ENCODE measurements at places on chromosomes 4 and X. TPM values are rescaled to one million over a fixed set of nuclear protein-coding genes. Genes with fewer than 3 reads are reported as not detected.
A peak's percentile ranks its signal among the peaks of the same experiment; 100 is the strongest.

DNA sequence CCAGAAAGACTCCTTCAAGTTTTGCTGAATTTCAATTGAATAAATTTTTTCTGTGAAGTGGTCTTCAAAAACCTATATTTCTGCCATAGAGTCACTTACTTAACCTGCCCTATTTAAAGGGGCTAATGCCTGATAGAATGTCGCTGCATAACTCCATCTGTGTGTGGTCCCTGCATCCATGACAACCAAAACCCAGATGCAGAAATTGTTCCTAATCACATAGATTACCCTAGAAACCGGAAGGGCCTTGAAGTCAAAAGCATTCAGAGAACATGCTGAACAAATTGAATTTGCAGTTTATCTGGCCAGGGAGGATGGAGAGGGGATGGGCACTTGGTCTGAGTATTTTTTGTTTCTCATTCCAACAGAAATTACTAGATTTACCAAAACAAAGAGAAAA, 1.5 kb upstream of the PARM1 start:
- DNase-seq: no peak

DNA sequence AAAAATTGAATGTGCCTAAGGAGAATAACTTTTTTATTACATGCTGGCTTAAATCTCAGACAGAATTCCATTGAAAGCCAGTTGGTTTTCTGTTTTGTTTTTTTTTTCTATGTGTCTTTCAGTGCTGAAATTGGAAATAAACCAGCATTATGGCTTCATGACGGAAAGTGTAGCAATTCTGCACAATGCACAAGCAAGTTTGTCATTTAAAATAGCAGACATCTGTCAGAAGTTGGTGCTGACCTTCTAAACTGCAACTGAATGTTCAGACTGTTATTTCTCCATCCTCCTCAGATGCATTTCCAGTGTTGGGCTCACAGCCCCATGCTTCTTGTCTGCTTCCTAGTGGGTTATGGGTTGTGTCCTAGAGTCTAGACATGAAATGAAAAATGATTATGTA, 107.2 kb upstream of the LIMCH1 start:
- peak; percentile 31 for DNase-seq

DNA sequence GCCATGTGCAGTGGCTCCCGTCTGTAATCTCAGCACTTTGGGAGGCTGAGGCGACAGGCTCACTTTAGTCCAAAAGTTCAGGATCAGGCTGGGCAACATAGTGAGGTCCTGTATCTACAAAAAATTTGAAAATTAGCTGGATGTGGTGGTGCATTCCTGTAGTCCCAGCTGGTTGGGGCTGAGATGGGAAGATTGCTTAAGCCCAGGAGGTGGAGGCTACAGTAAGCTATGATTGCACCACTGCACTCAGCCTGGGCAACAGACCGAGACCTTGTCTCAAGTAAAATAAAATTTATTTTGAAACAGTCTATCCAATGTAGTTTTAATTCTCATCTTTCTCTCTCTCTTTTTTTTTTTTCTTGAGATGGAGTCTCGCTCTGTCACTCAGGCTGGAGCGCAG, 21.1 kb downstream of the RBM10 start:
- peak; percentile 46 for DNase-seq

- DNase-seq: no peak
Measured at GRCh38 chrX:81900522-81900921, 698.6 kb downstream of the SH3BGRL start.

DNA sequence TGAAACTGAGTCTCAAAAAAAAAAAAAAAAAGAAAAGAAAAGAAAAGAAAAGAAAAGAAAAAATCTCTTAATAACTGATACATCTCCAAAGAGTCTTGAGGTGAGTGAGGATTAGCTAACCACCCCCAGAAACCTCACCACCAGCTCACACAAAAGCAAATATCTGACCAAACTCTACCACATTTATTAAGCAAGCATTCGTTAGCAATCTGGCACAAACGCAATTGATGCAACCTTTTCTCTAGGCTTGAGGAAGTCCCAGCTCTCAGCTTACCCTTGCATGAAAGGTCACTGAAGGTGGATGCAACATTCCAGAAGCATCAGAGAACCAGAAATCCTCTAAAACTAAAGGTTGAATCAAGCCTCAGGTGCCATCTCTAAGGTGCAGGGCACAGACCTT, 231.9 kb upstream of the BCOR start:
- DNase-seq: no peak

DNA sequence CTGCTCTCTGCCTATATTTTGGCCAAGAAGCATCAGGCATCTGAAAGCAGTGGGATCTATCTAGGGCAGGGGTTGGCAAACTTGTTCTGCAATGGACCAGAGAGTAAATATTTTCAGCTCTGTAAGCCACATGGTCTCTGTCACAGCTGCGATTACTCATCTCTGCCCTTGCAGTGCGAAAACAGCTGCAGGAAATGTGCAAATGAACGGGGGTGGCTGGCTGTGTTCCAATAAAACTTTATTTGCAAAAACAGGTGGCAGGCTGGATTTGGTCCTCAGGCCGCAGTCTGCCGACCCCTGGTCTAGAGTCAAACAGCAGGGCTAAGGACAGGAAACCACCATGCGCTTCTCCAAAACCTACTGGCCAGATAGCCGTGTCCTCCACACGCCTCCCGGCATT, 48.6 kb downstream of the ACOX3 start:
- DNase-seq: peak; percentile 87

DNA sequence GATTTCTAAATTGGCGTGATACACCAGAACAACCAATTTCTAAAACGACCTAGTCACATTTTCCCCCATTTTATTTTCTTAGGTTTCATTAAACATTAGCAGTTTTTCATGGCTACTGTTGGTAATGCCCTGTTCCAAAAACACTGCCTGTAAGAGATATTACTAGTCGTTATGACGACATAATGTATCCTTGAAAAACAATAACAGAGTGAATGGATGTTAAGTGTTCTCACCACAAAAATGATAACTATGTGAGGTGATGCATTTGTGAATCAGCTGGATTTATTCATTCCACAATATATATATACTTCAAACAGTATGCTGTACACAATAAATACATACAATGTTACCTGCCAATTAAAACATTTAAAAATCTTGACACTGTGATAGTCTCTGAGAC, 1147.6 kb upstream of the PCDH10 start:
- DNase-seq: peak; percentile 0

DNA sequence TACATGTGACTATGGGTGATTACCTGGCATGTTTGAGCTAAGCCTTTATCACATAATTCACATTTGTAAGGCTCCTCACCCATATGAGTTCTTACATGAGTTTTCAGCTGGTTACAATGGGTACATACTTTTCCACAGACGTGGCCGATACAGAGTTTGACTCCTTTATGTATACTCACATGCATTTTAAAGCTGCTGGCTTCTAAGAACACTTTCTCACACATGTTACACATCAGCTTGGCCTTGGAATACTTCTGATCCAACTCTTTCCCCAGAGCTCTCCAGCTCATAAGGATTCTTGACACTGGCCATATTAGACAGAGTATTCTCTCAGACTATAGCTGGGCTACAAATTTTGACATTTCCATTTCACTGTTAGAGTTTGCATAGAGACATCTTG, 66.3 kb downstream of the TAB3 start:
- DNase-seq: peak; percentile 23

DNA sequence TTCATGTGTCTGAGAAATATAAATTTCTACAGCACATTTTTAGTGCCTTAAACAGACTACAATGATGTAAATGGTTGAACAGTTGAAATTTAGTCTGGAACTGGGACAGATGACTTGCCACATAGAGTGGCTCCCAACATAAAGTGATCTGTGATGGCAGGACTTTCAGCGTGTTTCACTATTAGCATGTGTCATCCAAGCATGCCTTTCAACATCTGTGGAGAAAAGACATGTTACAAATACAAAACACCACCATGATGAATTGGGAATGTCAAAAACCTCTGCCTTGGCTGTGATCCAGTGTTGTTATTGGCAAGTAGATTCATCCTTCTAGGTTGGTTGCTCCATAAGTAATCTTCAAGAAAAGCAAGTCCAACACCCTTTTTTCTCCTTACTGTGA, 348.7 kb downstream of the MAPK10 start:
- DNase-seq: peak; percentile 94

DNA sequence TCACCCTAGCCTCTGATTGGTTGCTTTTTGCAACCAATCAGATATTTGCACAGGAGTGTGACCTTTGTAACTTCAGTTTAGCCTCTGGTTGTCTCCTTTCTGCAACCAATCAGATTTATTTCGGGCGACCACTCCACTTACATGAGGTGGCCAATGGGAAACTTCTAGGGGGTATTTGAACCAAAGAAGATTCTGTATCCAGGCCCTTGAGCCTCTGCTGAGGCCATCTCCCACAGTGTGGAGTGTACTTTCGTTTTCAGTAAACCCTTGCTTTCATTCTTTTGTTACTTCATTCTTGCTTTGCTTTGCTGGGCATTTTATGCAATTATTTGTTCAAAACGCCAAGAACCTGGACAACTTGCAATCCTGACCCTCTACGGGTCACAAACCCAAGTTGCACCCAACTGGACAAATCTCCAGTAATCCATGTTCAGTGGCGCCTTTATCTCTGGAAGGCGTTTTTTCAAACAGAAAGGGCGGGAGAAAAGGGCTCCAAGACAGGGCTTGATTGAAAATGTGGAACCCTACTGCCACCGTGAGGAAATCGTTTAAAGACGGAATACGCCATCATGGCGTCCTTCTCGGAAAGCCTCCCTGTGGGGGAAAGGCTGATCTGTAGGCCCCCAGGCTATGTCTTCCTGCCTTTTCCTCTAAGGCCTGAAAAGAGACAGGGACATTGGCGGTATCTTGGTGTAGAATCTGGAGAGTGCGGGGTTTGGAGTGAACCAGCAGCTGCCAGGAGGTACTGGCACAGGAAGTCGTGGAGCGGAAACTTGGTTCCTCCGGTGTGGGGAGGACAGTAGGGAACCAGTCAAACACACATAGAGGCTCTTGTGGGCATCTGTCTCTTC, 184.6 kb downstream of the OR13H1 start:
- DNase-seq: no peak

- DNase-seq: no peak
Measured at GRCh38 chr4:189826657-189827056, 114.0 kb upstream of the FRG1 start.

DNA sequence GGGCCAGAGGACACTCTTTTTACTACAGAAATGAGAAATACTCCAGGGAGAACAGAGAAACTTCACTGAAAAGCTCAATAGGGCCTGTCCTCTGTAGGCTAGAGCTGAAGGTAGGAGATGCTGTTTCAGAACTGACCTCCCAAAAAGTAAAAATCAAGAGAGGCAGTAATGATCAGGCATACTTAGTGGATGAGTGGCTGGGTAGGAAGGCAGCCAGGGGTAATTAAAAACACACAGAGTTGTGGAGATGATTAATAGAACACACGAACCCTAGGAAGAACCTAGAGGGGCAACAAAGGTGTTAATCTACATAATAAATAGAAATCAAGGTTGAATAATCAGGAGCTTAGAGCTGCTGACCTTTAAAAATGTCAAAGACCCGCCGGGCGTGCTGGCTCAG, 582.4 kb upstream of the ADGRL3 start:
- DNase-seq: no peak

DNA sequence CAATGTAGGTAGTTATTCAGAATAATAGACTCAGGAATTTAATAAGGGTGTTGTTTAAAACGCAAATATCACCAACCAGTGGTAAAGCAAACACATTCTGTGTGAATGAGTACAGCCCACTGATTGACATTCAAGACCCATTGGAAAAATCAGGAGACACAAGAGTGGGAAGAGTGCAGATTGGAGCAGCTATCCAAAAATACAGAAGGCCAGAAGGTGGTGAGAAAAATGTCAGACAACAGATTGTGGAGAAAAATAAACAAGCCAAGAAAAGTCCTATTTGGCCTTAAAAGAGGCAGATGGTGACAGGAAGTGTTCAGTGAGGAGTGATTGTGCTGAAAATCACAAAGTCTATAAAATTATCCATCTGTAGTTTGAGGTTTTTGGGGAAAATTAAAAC, 39.3 kb downstream of the CPE start:
- DNase-seq: no peak

- DNase-seq: no peak
Measured at GRCh38 chr4:178280362-178280761, 838.1 kb upstream of the AGA start.

- no peak for DNase-seq
Measured at GRCh38 chr4:7542781-7543180, 108.1 kb upstream of the PSAPL1 start.

GRCh38 chr4:8547108-8547911, 32.9 kb upstream of the GPR78 start:
- peak; percentile 88 for DNase-seq

DNA sequence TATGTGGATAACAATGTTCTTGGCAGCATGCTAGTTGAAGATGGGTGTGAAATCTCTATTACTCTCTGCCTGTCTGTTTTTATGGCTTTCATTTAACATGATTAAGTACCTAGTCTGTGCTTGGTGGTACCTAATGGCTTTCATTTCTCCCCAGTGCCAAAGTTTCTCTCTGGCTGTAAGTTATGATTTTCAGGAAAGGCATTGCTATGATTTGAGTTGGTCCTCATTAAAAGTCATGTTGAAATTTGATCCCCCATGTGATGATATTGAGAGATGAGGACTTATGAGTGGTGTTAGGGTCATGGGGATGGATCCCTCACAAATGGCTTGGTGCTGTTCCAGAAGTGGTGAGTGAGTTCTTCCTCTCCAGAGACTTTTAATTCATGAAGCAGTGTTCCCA, 162.4 kb upstream of the IL15 start:
- peak; percentile 73 for DNase-seq

GRCh38 chr4:87416965-87417364, 5.4 kb upstream of the NUDT9 start:
- no peak for DNase-seq

- DNase-seq: peak; percentile 72
Measured at GRCh38 chrX:2423282-2423681, 77.5 kb downstream of the DHRSX start.

DNA sequence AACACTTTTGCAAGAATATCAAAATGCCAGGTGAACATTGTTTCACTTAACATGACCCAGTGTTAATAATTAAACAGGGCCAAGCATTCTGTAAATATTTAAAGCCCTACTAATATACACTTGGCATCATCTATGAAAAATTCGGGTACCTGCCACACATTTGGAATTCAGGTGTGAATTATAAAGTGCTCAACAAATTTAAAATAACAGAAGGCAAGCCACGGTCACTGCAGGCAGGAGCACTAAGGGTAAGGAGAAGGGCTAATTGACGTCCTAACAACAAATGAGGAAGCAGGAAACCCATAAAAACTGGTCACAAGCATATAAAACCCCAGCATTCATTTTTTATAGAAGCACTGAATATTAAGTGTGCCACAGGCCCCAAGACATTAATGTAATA, 43.8 kb upstream of the CPEB2 start:
- DNase-seq: no peak

GRCh38 chr4:11313157-11313943, 115.3 kb downstream of the HS3ST1 start:
- no peak for DNase-seq

GRCh38 chrX:103376979-103377324, 614 bp downstream of the BEX3 start:
- DNase-seq: peak; percentile 45

CFP gene
- 0.15 TPM for polyA plus RNA-seq

MFAP3L gene
- polyA plus RNA-seq: 6.4 TPM

ZCCHC18 gene
- polyA plus RNA-seq: 0.58 TPM

TMSB15A gene
- 2.8 TPM for polyA plus RNA-seq

SERTM2 gene
- polyA plus RNA-seq: not detected

USP17L30 gene
- not detected for polyA plus RNA-seq

CYTL1 gene
- polyA plus RNA-seq: 1.1 TPM

UGT8 gene
- polyA plus RNA-seq: not detected

RASGEF1B gene
- not detected for polyA plus RNA-seq

TRIM61 gene
- polyA plus RNA-seq: not detected

OTUD6A gene
- polyA plus RNA-seq: not detected

SSX1 gene
- polyA plus RNA-seq: not detected

MGAT4D gene
- not detected for polyA plus RNA-seq

PARM1 gene
- polyA plus RNA-seq: 0.14 TPM

JADE3 gene
- polyA plus RNA-seq: 0.84 TPM

NXF2 gene
- polyA plus RNA-seq: not detected
